ENCODE measurements at places on chromosomes 11 and 22.

GRCh38 chr22:36606659-36607058 is 77.7 kb upstream of the EIF3D start:
- no peak for DNase-seq

GRCh38 chr11:105598371-105598770 is 11.5 kb upstream of the GRIA4 start:
- no peak for DNase-seq

- DNase-seq, result no peak
Measured at GRCh38 chr11:104776501-104777170, 121.6 kb downstream of the CASP12 start.

DNA sequence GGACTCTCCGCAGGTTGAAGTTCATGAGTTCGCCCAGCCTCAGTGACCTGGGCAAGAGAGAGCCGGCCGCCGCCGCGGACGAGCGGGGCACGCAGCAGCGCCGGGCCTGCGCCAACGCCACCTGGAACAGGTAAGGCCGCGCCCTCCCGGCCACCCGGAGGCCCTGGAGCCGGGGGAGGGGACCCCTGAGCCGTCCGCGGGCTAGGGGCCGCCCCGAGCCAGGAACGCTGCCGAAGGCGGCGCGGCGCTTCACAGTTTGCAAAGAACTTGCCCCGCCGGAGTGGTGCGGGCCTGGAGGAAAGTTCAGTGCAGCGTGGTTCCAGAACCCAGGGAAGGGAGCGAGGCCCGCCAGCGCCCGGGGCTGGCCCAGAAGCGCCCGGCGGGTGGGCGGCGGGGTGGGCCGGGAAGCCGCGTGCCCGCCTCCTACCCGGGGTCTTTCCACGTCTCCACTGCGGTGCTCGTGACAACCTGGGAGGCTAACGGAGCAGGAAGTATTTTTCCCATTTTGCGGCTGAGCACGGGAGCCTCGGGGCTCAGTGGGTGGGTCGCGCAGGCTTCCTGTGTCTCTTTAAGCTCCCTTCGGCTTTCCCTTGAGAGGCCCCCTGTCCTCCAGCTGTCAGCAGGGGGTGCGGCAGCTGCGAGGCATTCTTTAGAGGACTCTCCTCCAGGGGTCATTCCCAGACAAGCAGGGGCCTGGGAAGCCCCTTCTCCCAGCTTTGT is 635 bp downstream of the PRR5 start:
- DNase-seq, result no peak

- no peak for DNase-seq
Measured at GRCh38 chr22:43707648-43708047, 104.5 kb downstream of the EFCAB6 start.

DNA sequence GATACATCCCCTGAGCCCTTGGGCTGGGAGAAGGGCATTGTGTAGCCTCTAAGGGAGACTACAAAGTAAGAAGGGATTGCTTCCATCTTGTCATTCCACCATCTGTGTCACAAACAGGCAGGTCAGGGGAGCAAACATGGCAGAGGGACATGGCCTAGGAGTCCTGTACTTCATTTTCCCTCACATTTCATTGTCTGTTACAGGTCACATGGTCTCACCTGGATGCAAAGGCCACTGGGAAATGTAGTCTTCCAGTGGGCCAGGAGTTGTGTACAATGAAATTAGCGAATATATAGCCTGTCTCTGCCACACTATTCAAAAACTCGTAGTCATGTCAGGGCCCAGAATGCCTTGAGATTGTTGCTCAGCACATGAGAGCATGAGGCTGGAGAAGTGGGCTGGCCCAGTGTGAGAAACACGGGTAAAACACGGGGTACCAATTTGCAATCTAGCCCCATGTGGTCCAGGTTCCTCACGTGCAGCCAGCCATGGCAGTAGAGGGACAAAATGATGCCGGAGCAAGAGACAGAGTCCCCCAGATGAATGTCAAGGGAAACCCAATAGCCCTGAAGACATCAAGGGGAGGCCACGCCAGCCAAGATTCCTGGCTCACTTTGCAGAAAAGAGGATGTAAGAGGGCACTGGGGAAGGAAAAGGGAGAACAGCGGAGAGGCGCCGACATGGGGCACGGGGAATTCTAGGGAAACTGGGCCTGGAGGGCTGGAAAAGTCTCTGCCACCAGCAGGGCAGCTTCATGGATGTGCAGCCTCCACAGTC is 47.7 kb upstream of the EMID1 start:
- no peak for DNase-seq

- no peak for DNase-seq
Measured at GRCh38 chr22:38689651-38690050, 7.9 kb downstream of the TOMM22 start.

DNA sequence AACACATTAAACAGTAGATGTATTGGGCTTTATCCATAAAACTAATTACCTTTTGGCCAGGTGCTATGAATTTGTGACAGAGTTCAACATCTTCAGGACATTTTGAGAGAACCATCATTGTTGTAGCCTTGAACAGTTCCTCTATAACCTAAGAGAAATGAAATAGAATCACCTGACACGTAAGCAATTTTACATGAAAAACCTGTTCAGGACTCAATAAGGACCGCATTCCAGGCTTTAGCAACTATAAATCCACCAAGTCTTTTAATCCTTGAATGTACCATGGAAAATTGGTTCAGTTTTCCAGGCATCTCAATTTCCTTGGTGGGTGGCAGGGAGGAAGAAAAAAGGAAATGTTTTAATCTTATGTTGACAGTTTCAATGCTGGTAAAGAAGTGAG is 60.9 kb upstream of the GAB2 start:
- no peak for DNase-seq

GRCh38 chr22:41603873-41604332 is 14.3 kb upstream of the PMM1 start:
- DNase-seq, result peak; percentile 71

GRCh38 chr11:93543292-93543977 is at the start of gene SMCO4:
Gene SMCO4 (minus strand): TSS chr11:93543391. CDS start chr11:93479189, 64,202 bp downstream.
- DNase-seq, result peak; percentile 59

GRCh38 chr11:63939397-63939891 is 642 bp downstream of the NAA40 start:
- no peak for DNase-seq

DNA sequence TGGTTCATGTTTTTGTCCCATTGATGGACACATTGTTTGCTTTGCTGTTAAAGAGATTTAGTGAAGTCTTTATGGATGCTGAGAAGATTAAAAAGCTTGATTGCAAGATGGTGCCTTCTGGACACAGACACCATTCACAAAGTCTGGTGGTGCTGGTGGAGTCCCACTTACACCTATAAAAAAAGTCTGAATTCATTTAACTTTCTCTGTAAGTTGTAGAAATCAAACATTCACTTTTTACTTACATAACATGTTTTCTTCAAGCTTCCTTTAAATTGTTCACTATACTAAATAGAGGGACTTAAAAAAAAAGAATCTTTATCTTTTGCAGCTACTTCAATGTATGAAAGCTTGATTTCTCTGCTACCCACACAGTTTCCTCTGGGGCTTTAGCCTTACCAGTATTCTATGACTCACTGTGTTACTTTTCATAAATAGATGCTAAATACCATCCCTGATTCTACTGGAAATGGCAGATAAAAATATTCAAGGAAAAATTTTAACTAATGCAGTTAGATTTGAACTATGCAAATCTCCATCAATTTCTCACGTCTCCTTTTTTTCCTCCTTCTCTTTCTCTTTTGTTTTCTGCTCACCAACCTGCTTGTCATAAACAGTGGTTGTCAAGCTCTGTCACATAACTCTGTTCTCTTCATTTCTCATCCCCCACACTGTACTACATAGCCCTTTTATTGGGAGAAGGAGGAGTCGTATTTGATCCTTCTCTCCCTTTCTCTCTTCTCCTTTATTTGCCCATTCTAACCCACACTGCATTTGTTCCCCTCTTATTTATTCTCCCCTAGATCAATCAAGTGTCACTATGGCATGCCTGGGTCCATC is 89.7 kb downstream of the FAM76B start:
- DNase-seq, result peak; percentile 58

- no peak for DNase-seq
Measured at GRCh38 chr11:207863-208180, 314 bp downstream of the RIC8A start.

- no peak for DNase-seq
Measured at GRCh38 chr11:130183878-130184610, 24.5 kb downstream of the ST14 start.

DNA sequence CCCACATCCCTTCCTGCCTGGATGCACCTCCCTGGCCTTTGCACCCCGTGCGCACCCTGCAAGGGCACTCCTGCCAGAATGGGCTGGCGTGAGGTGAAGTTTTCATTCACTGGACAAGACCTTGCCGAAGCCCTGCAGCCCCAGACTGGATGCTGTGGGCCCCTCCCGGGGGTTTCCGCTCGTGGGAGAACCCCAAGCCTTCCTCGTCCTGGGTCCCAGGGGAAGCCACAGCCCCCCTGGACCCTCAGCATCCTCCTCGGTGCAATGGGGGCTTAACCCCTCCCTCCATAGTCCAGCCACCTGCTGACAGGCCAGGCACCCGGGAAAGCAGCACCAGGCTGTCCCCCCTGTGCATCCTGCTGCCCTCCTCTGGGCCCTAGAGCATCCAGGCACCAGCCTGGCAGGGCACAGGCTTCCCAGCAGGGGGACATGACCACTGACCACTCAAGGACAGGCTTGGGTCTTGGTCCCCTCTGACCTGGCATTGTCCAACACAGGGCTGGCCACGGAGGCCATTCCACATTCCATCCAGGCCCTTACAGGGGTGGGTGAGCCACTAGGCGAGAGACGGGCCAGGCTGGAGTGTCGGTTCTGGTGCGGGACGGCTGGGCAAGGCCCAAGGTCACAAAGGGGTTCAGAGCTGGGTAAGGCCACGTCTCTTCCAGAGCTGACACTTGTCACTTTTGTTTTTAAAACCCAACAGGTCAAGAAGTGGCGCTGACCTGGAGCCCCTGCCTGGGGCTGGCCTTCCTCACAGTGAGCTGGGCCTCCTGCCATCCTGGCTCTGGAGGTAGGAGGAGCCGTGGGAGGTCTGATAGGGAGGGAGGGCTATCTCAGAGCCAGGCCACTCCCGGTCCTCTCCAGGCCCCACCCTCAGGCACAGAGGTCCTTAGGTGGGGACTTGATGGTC is 41.5 kb upstream of the PPARA start:
- DNase-seq, result no peak

GRCh38 chr11:14677146-14677545 is 33.5 kb downstream of the PDE3B start:
- no peak for DNase-seq

DNA sequence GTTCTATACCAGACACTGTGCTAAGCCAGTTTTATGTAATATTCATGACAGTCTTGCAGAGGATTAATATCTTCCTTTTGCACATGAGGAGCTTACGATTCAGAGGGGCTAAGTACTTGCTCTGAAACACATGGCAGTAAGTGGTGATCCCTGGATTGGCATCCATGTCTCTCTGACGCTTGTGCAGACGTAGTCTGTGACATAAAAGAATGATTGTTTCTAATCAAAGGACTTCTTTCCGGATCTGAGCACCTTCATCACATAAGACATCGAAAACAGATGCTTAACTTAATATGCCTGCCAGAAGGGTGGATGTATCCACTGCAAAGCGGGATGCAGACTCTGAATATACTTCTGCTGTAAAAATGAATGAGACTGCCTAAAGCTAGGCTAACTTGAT is 74.8 kb downstream of the ARHGAP42 start:
- DNase-seq, result no peak
